H1 (cell line): ENCODE measurements at places on chromosomes 5 and 9.

DNA sequence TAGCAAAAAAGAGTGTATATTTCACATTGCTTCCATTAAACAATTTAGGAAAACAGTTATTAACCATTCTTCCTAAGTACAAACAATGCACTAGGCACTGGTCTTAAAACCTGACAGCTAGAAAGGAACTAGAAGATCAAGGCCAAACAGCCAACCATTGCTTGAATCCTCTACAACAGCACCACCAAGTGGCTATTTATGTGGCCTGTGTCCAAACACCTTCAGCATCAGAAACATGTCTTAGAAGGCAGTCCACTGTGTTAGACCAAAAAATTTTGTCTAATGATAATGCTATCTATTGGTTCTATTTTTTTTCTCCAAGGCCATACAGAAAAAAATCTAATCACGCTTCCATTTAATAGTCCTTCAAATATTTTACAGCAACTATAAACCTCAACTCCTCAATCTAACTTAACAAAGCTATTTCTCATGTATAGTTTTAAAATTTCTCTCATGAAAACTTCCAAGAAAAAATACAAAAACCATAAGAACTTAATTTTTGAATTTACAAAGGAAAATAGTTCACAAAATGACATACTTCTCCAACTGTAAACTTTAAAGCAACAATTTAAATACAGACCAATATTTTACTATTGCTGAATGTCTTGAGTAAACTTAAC is 36.1 kb downstream of the CAAP1 start:
- no peak for DNase-seq

- DNase-seq, result no peak
Measured at GRCh38 chr9:113299800-113300292, 3.3 kb downstream of the RNF183 start.

DNA sequence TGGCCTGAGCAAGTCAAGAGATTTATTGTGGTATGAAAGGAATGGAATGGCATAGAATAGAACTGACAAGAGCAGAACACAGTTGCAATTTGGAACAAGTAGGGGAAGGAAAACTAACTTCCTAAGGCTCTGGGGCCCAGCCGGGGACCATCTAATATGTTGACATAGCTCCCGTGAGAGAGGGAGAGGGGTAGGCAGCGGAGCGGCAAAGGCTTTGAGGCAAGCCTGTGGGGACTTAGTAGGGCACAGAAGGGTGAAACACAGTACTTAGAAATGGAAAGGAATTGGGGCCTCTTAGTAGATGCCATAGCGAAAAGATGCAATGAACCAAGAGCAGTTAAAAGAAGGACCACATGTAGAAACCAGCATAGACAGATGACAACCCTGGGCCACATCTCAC is 11.8 kb upstream of the GNA14 start:
- no peak for DNase-seq

DNA sequence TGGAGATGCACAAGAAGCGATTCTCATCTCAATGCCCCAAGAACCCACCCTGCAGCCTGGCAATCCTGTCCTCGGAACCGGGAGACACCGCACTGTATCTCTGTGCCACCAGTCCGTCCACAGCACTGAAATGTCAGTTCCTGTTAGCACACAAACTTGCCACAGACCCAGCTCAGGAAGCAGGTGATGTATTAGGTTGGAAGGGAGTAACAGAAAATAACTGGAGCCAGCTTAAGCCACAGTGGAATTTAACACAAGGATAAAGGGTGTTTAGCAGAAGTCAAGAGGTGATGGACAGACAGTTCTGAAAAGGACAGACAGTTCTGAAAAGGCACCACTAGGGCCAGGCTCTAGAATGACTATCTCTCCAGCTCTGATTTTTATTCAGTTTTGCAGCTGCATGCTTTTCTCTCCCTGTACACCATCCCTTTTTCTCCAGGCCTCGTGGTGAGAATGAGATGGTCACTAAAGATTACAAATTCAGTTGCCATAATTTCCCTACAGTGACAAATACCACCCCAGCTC is 114.4 kb downstream of the ANKRD18B start:
- no peak for DNase-seq

- DNase-seq, result no peak
Measured at GRCh38 chr5:16505140-16505891, 39.7 kb upstream of the ZNF622 start.

DNA sequence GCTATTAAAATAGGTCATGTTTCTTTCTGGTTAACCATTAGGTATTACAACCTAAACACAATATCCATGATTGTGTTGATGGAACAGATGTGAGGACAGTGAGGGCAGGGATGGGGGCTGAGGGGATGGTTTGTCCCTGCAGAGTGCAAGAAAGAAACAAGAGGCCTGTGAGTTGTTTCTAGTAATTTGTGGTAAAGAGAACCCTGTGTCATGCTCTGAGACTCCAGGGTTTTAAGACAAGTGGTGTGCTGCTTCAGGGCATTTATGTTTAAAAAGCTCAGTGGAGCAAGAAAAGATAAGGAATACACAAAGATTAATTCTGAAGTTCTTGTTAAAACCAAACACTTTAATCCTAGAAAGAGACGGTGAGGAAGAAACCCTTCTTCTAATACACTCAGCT is 656.5 kb downstream of the TLE1 start:
- DNase-seq, result no peak
